Breast epithelium (tissue), 4 donors: ENCODE measurements at places on chromosomes 12 and 14.

DNA sequence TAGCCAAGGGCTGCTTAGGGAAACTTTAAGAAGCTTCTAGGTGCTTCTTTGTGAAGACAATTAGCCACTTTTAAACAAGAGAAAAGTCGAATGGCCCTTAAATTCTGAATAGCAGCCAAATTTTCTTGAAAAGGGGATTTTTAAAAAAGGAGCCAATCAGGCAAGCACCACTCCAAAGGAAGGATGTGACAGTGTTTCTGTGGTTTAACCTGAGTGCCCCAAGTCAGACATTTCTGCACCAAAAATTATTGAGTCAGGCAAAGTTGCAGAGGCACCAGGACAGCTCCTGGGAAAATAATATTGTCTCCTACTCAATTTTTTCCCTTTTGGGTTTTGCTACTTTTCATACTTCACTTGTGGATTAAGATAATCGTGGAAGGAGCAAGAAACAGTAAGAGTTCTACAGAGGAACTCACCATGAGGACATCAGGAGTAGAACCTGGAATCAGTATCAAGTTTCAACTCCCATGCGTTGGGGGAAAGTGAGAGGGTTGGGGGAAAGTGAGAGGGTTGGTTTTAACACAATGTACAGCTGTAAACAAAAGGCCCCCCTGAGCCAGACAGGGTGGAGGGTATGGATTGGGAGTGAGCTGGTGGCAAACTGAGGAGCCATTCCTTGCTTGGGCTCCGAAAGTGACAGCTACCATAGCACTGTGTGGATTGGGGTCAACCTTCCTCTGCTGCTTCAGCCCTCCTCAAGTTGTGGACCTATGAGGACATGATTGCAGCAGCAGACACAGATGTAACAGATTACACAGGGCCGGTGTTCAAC lies 90.8 kb downstream of the SLC38A1 start:
- H3K4me1 ChIP-seq = no peaks in the 10 kb centered on the region
- no peak overlapping the region for H3K27ac ChIP-seq
- H3K4me3 ChIP-seq = no peak overlapping the region
- no peak for DNase-seq

DNA sequence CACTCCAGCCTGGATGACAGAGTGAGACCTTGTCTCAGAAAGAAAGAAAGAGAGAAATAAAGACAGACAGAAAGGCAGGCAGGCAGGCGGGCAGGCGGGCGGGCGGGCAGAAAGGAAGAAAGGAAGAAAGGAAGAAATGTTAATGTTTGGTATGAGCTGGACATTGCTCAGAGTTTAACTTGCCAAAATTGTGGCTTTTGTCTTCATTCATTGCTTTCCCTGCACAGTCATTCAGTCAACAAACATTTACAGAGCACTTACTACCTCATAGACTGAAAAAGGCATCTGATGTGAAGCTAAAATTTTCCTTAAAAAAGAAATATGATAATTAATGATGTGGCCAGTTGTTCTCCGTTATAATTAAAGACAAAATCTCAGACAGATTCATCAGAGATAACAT lies 247.1 kb downstream of the SPTSSA start:
- no peak overlapping the region for H3K4me3 ChIP-seq
- no peak for DNase-seq
- H3K27ac ChIP-seq = no peak overlapping the region
- no peaks in the 10 kb centered on the region for H3K27me3 ChIP-seq
- H3K36me3 ChIP-seq = no peaks in the 10 kb centered on the region
- no peaks in the 10 kb centered on the region for H3K4me1 ChIP-seq

DNA sequence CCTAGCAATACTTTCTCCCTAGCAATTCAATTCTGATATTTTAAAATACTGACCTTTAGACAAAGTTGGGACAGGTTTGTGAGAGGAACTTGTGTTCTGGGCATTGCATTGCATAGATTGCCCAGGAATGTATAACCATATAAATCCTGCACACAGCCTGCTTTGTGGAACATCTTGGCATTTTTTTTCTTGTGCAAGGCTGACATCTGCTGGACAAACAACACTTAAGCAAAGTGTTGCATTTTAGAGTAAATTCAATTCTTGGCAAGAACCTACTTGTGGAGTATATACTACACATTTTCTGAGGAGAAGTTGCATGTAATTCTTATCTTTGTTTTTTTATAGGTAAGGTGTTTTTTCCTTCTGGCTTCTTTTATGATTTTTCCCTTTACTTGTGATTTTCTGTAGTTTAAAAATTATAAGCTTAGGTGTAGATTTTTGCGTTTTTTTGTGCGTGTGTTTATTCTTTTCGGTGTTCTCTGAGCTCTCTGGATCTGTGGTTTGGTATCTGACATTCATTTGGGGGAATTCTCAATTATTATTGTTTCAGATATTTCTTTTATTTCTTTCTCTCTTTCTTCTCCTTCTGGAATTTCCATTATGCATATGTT lies 26.4 kb downstream of the TESPA1 start:
- no peaks in the 10 kb centered on the region for H3K4me1 ChIP-seq
- no peaks in the 10 kb centered on the region for H3K36me3 ChIP-seq
- DNase-seq = no peak
- H3K27ac ChIP-seq = no peak overlapping the region
- no peak overlapping the region for H3K4me3 ChIP-seq

- no peak for DNase-seq
- H3K4me1 ChIP-seq = no peaks in the 10 kb centered on the region
- no peak overlapping the region for H3K4me3 ChIP-seq
These were observed 28.8 kb upstream of the RPH3A start for GRCh38 chr12:112762753-112763152.

- peak overlapping the region; percentile 57 for H3K27ac ChIP-seq
- peaks cover 33% of the 10 kb centered on the region for H3K4me1 ChIP-seq
- H3K4me3 ChIP-seq = no peak overlapping the region
These were observed 6.7 kb downstream of the IFFO1 start for GRCh38 chr12:6548966-6549683.

DNA sequence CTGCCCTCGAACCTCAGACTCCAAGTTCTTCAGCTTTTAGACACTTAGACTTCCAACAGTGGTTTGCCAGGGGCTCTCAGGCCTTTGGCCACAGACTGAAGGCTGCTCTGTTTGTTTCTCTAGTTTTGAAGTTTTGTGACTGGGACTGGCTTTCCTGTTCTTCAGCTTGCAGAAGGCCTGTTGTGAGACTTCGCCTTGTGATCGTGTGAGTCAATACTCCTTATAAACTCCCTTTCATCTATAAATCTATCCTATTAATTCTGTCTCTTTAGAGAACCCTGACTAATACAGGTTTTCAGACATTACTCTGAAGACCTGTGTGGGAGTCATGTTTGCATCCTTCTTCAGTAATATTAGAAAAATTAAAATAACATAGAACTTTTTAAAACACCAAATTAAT lies 289.1 kb downstream of the RMST start:
- H3K4me3 ChIP-seq = no peak overlapping the region
- H3K27me3 ChIP-seq = no peaks in the 10 kb centered on the region
- no peaks in the 10 kb centered on the region for H3K36me3 ChIP-seq
- H3K4me1 ChIP-seq = no peaks in the 10 kb centered on the region
- H3K27ac ChIP-seq = no peak overlapping the region

DNA sequence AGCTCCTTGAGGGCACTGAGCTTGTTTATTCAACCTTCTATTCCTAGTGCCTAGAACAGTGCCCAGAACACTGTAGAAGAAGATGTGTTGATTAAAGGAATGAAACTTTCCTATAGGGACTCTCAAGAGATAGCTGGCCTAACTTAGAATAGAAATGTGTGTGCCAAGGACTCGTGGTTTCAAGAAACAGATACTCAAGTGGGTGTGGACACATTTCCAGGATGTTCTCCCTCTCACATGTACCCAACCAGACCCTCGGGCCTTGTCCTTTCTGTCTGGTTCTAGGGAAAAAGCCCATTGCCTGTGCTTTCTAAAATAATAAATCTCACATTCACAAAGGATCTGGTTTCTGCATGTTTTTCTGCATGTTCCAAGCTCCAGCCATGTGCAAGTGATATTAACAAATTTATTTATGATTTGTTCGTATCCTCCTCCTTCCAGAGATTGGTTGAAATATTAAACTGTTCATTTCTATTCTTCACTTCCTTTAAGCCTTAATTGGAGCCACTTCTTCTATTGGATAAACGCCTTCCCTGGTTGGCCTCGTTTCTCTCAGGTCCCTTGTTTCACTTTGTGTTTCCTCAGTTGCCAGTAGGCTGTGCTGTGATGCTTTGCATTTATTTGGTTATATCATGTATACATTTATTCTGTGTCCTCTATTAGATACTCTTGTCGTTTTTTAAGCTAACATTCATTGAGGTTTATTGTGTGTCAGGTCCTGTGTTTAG lies 89.8 kb downstream of the CRADD start:
- no peak for DNase-seq
- H3K36me3 ChIP-seq = no peaks in the 10 kb centered on the region
- peak overlapping the region; percentile 63 for H3K27ac ChIP-seq
- no peak overlapping the region for H3K4me3 ChIP-seq

DNA sequence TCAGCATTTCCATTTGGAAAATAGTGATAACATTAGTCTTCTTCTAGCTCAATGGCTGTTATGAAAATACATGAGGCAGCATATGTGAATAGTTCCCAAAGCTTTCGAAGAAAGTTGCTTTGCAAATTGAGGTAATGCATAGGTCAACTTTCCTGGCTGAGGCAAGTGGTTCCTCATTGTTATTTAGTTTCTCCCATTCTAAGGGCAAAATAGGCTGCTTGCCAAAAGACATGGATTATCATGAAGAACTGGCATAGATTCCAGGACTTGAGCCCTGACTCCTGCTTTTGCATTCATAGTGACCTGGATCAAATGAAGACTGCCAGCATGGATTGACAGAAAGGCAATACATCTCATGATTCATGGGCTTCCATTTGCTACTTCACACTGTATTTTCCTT lies 35.7 kb downstream of the LRFN5 start:
- DNase-seq = no peak
- H3K27ac ChIP-seq = no peak overlapping the region
- H3K36me3 ChIP-seq = no peaks in the 10 kb centered on the region
- H3K27me3 ChIP-seq = no peaks in the 10 kb centered on the region
- H3K4me1 ChIP-seq = no peaks in the 10 kb centered on the region
- H3K4me3 ChIP-seq = no peak overlapping the region

GRCh38 chr14:87397499-87397898 lies 595.5 kb downstream of the GALC start:
- H3K27me3 ChIP-seq = no peaks in the 10 kb centered on the region
- H3K4me3 ChIP-seq = no peak overlapping the region
- H3K27ac ChIP-seq = no peak overlapping the region
- no peak for DNase-seq
- no peaks in the 10 kb centered on the region for H3K4me1 ChIP-seq

GRCh38 chr12:26623136-26623535 lies 209.9 kb downstream of the ITPR2 start:
- DNase-seq = no peak
- no peaks in the 10 kb centered on the region for H3K27me3 ChIP-seq
- no peak overlapping the region for H3K27ac ChIP-seq
- H3K4me1 ChIP-seq = no peaks in the 10 kb centered on the region
- peaks cover 5% of the 10 kb centered on the region for H3K36me3 ChIP-seq
- H3K4me3 ChIP-seq = no peak overlapping the region

- H3K4me1 ChIP-seq = no peaks in the 10 kb centered on the region
- no peak overlapping the region for H3K4me3 ChIP-seq
- DNase-seq = no peak
- no peaks in the 10 kb centered on the region for H3K27me3 ChIP-seq
- no peak overlapping the region for H3K27ac ChIP-seq
- peaks cover 4% of the 10 kb centered on the region for H3K36me3 ChIP-seq
These were observed 180.8 kb downstream of the C12orf50 start for GRCh38 chr12:87848248-87848868.

DNA sequence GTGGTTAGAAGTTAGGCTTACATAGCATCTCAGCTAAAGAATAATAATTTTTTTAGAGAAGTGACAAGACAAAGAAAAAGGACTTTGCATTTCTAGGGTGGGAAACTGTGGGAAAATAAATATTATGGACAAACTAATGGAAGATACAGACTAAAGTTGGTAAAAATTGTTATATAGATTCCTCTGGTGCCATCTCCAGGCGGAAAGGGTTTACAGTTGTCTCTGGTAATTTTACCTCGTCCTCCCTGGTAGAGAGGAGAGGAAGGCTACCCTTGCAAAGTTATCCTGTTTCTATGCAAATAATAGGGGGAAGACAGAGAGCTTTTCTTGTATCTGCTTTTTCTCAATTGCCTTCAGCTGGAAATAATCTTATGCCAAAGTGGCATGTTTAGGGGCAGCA lies 5.2 kb downstream of the OR11G2 start:
- peaks cover 4% of the 10 kb centered on the region for H3K27me3 ChIP-seq
- no peak for DNase-seq
- no peak overlapping the region for H3K4me3 ChIP-seq
- H3K4me1 ChIP-seq = no peaks in the 10 kb centered on the region

DNA sequence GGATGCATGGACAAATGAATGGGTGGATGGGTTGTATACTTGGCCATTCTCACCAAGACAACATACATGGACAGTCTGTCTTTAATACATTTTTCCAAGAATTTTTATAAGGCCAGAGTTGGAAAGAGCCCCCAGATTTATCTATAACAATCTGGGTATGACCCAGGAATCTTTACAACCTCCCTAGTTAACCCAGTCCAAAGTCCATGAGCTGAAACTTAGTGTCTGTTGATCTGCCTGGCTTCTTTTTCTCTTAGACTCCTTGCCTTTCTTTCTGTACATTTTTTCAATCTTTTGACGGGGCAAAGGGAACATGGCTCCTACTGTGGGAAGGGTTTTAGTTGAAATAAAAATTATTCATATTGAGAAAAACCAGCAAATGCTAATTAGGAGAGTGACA lies 740 bp downstream of the FGF23 start:
- DNase-seq = no peak
- H3K27me3 ChIP-seq = no peaks in the 10 kb centered on the region
- no peaks in the 10 kb centered on the region for H3K36me3 ChIP-seq
- no peaks in the 10 kb centered on the region for H3K4me1 ChIP-seq

DNA sequence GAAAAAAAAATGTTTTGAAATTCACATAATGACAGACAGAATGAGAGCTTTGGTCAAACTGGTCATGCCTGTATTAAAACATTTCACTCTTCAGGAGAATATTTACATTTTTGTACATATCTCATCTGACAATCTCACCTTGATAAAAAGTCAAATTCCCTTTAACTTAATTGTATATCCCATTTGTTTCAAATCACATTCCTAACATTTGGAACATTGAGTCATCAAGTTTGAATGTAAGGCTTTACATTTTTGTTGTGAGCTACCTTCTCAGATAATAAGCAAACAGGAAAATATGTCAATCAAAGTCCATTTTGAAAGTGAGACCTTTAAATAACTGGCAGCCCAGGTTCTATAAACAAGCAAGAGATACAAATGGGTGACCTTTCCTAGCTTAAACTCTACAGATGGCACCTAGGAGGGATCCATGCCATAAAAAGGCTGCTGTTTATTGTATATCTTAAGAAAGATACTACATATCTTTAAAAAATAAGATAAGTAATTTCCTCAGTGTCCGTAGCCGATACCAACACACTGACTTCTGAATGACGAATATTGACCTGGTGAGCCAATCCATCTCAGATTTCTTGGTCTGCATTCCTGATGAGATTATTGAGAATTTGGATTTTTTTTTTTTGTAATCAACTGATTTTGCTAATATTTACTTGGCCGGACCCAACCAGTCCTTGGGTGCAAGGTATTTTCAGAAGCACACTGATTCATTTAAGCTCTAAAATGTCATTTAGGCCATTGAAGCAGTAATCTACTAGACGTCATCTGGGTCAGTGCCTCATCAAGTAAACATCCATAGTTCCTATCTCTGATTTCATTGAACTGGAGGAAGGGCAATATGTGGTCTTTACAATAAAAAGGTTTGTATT lies 259.6 kb downstream of the BTG1 start:
- H3K4me1 ChIP-seq = no peaks in the 10 kb centered on the region
- no peak overlapping the region for H3K27ac ChIP-seq
- no peak overlapping the region for H3K4me3 ChIP-seq
- no peak for DNase-seq
- H3K27me3 ChIP-seq = no peaks in the 10 kb centered on the region

GRCh38 chr12:130977046-130977742 lies 23.5 kb downstream of the ADGRD1 start:
- no peak for DNase-seq
- H3K27me3 ChIP-seq = no peaks in the 10 kb centered on the region
- no peak overlapping the region for H3K4me3 ChIP-seq
- no peaks in the 10 kb centered on the region for H3K36me3 ChIP-seq
